ENCODE measurements at places on chromosomes 3 and 15.

DNA sequence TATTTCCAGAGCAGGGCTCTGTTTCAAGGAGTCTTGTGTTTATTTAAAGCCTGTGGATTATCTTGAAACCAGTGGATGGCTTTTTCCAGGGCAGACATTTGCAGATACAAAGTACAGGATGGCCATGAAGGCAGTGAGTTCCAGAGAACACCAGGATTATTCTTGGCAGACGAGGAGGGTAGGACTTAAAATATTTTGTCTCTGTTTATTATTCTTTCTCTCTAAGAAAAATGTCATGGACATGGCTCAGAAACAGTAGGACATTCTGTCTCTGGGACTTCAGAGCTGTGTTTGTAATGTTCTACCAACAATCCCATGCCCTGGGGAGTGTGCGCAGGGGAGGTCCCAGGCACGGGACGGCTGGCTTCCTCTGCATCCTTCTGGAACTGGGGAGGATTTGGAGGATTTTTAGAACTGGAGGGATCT lies 125.9 kb downstream of the ATP10A start:
- DNase-seq = no peak

DNA sequence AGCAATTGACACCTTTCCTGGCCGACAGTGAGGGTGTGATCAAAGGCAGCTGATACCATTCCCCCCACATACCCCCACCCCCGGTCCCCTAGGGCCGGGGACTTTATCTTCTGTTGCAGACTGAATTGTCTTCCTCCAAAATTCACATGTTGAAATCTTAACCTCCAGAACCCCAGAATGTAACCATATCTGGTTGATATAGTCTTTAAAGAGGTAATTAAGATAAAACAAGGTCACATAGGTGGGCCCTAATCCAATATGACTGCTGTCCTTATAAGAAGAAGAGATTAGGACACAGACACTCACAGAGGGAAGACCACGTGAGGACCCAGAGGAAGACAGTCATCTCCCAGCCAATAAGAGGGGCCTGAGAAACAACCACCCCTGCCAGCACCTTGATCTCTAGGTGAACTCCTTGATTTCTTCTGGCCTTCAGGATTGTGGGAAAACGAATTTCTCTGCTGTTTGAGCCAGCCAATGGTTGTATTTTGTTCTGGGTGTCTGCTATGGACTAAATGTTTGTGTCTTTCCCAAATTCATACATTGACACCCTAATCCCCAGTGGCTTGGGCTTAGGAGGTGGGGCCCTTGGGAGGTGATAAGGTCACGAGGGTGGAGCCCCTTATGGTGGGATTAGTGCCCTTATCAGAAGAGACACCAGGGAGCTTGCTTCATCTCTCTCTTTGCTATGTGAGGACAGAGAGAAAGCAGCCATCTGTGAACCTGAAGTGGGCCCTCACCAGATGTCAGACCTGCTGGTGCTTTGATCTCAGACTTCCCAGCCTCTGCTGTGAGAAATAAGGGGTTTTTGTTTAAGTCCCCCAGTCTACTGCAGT lies 144.0 kb downstream of the CHSY1 start:
- DNase-seq = no peak

GRCh38 chr3:69081583-69082262 lies 1.6 kb upstream of the UBA3 start:
- DNase-seq = no peak

DNA sequence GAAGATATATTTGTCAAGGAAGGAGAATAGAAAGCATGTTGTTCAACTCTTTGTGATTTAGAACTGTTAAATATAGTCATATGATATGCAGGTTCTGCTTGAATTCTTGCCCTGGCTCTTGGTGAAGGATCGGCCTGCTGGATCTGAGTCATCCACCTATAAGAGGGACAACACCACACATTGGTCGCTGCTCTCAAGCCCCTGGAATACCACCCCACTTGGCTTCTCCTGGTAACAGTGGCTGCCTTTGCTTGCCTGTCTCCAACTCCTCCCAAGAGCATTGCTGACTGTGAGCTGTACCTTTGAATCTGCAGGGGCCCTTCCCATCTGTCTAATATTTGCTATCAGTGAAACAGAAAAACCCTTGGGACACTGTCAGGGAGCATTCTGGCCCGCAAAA lies 78.9 kb upstream of the DGKG start:
- no peak for DNase-seq

GRCh38 chr3:3196148-3196861 lies 16.8 kb upstream of the CRBN start:
- no peak for DNase-seq

- no peak for DNase-seq
These were observed 85.9 kb downstream of the FEZF2 start for GRCh38 chr3:62287392-62287927.

GRCh38 chr3:147389717-147390116 lies 16.6 kb downstream of the ZIC4 start:
- no peak for DNase-seq

DNA sequence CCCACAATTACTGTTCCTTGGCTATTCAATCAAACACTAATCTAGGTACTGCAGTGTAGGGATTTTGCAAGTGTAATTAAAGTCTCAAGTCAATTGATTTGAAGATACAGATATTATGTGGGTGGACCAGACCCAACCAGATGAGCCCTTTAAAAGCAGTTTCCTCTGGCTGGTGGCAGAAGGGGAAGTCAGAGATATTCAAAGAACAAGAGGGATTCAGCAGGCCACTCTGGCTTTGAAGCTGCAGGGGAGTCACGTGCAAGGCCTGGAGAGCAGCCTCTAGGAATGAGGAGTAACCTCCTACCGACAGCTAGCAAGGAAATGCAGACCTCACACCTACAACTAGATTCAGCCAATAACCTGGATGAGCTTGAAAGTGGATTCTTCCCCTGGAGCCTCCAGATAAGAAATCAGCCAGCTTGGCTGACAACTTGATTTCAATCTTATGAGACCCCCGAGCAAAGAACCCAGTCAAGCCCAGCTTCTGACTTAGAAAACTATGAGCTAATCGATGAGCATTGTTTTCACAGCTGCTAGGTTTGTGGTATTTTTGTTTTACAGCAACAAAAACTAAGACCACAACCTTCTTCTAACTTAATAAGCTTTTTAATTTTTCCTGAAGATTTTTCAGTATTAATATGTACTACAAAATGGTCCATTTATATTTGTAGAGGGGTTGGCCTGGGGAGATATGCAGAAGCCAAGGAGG lies 13.4 kb downstream of the HACD2 start:
- DNase-seq = no peak

DNA sequence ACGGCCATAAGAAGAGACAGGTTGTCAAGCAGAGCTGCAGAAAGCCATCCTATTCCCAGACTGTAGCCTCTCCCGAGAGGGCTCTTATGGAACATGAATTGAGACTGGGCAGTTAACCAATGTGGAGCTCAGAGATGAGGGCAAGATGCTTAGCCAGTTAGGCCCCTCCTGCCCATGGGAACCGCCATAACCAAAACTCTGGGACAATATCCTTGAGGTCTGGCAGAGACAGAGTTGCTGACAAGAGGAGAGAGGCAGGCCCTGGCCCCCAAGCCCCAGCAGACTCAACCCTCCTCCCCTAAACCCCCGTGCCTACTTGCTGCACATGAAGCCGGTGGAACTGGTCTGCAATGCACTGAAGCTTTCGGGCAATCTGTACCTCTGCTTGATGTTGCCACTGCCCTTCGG lies 4.8 kb downstream of the BMF start:
- no peak for DNase-seq

DNA sequence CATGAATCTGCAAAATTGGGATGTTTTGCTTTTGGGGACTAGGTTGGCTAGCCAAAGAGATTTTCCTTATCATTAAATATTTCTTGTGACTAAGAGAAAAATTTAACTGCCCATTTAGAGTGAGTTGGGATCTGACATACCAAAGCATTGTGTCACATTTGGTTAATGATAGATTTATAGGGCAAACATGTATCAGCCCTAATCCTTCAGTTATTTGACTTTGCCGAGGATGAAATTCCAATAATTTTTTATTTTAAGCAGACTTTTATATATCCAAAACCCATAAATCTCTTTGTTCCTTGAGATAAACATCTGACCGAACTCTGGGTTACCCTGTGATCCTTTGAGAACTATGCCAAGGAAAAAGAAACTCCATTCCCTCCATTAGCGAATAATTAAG lies 218.9 kb downstream of the CDIN1 start:
- no peak for DNase-seq

GRCh38 chr3:132222868-132223538 lies 94.2 kb upstream of the ACP3 start:
- DNase-seq = no peak

GRCh38 chr3:180698760-180699270 lies 19.5 kb upstream of the CCDC39 start:
- no peak for DNase-seq

- DNase-seq = no peak
These were observed 75.3 kb downstream of the NCEH1 start for GRCh38 chr3:172635588-172635987.

DNA sequence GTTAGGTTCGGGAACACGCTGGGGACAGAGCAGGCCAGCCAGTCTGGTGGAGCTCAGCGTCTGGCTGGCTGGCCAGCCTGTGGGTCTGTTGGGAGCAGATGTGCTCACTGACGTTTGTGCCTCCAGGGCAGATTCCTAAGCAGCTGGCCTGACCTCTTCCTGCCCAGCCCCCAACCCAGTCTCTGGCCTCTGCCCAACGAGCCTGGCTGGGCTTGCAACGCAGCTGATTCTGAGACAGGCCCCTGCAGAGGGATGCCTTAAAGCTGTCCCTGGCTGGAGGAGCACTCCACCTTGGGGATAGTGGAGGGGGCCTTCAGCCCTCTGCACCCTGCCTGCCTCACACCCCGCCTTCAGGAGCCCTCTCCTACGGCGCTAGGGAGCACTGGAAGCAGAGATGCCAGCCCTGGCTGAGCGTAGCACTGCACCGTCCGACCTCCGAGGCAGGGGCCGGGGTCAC lies 46.0 kb downstream of the KLF13 start:
- no peak for DNase-seq

DNA sequence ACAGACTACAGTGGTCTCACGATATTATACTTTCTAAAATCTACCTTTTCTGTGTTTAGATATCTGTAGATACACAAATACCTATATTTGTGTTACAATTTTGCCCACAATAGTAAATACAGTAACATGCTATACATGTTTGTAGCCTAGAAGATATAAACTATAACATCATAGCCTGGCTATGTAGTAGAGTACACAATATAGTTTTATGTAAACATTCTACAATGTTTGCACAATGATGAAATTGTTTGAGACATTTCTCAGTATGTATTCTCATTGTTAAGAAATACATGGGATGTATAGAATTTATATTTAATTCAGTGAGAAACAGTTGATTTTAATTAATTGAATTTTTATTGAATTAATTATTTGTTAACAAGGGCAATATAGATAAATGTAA lies 1367.0 kb downstream of the OTOL1 start:
- DNase-seq = no peak

- no peak for DNase-seq
These were observed 129.8 kb upstream of the PHLDB2 start for GRCh38 chr3:111729087-111729846.

- no peak for DNase-seq
These were observed 22.1 kb downstream of the ALDH1L1 start for GRCh38 chr3:126158016-126158911.

- no peak for DNase-seq
These were observed 290.5 kb upstream of the VEPH1 start for GRCh38 chr3:157793745-157794144.

Measured in activated T-cell treated with anti-CD3 and anti-CD28 coated beads for 1 hour (primary cell).